Right kidney (tissue), 9 donors: ENCODE measurements at places on chromosomes 5 and 9.

DNA sequence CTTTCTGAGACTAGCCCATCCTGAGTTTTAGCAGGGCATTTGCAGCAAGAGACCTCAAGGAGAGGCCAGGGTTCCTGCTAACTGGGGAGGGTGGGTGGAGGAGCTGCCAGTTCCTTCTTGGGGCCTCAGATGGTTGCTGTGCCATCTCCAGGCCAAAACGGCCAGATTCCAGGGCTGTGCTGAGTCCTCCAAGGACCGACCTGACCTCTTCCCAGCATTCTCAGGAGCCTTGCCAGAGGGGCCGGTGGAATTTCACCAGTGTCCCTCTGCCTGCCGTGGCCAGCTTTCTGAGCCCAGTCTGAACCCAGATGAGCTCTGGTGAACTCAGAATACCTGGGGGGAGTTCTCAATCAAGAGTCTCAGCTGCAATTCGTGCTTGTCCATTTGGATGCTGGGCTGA is 54.3 kb downstream of the TSTD2 start:
- DNase-seq: no peak

DNA sequence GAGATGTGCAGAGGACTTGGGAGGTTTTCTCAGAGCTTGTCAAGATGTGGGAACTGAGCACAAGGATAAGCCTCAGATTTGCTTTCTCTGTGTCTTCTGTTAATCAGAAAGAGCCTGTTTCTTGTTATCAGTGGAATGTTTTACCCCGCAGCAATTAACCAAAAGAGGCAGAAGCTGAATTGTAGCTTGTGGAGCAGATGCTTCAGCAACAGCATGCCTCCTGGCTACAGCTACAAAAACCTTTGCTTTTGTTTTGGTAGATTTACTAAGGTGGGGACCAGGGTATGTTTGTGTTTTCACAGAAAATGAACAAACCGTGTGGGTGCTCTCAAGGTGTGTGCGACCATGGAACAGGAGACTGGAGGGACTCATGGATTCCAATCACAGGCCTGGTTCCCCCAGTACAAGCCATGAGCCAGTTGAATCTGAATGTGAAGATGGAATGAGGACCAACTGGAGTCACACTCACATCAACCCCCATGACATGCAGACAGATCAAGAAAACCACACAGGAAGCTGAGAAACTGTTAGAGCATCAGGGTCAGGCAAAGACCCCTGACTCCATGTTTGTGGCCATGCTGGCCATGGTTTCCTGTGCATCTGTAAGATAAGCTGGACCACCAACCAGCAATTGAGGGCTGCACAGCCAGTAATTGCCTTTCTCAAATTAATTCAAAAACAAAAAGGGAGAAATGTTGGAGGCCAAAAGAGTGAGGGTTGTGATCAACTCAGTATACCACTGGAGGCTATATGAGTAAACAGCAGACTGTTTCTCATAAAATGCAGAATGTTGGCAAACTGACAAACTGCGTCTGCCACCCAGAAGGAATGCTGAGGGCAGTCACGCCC is 6.9 kb downstream of the UGT3A2 start:
- no peak for DNase-seq

DNA sequence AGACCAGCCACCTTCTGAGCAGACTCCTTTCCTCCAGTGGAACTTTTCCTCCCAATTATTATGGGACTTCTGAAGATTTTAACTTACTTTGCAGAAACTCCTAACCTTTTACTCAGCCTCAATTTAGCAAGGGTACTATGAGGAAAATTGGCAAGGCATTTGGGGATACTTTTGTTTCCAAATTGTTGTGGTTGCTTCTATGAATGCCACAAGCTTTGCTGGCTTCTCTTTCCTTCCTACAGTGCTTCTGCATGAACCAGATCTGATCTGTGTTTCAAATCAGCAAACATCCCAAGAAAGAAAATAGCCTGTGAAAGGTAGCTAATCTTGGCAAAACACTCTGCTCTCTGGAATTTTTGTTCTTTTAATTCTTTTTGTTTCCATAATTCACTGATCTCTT is 57.3 kb upstream of the TAF11L2 start:
- DNase-seq: no peak

DNA sequence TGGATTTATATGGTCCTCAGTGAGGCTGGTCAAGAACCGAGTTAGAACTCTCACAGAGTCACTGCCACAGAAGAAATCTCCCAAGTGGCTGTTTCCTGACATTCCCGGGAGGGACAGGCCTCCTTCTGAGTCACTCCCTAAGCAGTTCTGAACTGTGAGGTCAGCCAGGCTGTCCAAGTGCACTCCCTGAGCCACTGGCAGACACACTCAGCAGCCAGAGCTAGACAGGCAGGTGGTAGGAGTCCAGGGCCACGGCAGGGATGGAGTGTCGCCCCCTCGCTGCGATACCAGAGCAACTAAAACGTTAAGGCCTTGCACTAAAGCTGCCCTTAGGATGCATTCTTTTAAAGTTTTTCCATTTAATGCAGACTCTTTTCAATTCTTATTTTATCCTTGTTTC is 3.4 kb downstream of the IL4 start:
- DNase-seq: no peak

DNA sequence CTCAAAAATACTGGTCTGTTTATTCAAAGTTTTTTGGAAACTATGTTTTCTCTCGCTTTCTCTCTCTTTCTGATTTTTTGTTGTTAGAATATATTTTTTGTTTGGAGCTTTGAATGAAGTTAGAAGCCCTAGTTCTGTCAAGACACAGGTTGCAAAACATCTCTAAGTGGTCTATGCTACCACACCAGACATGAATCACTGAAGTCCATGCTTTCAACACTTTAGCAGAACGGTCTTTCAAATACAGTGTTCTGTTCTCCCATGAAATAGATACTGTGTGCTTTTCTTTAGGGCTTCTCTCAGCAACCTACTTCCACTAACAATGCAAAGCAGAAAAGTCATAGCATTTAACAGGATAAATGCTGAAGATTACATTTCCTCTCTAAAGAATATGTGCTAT is 392.5 kb downstream of the TMEM167A start:
- DNase-seq: no peak

DNA sequence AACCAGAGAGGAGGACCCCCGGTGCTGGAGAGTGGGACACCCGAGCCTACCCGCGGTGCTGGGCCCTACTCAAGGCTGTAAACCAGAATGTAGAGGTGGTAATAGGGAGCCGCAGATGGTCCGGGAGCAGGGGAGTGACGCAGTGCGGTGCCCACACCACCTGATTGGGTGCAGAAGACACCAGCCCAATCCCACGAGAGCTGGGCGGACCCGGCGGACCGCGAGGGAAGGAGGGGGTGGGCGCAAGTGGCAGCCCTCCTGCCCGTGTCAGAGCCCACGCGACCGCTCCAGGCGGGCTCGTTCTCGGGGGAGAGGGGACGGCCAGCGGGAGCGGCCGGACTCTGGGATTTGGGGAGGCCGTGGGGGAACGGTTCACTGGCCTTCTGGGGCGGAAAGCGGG is 71.2 kb downstream of the C9orf50 start:
- DNase-seq: peak; percentile 78

DNA sequence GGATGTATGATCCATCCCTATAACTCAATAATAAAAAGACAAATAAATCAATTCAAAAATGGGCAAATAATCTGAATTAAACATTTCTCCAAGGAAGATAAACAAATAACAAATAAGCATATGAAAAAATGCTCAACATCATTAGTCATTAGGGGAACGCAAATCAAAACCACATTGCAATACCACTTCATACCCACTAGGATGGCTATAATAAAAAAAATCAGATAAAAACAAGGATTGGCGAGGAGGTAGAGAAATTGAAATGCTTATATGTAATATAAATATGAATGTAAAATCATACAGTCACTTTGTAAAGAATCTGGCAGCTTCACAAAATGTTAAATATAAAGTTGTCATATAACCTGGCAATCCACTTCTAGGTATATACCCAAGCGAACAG is 52.3 kb upstream of the TBCA start:
- DNase-seq: no peak
